ENCODE measurements at places on chromosomes 16 and 17.

- no peak for DNase-seq
These were observed 35.2 kb upstream of the KIFC3 start for GRCh38 chr16:57837305-57838125.

- no peak for DNase-seq
These were observed 7.3 kb downstream of the VAT1 start for GRCh38 chr17:43014649-43015542.

- no peak for DNase-seq
These were observed 661 bp downstream of the GIT1 start for GRCh38 chr17:29588562-29589411.

DNA sequence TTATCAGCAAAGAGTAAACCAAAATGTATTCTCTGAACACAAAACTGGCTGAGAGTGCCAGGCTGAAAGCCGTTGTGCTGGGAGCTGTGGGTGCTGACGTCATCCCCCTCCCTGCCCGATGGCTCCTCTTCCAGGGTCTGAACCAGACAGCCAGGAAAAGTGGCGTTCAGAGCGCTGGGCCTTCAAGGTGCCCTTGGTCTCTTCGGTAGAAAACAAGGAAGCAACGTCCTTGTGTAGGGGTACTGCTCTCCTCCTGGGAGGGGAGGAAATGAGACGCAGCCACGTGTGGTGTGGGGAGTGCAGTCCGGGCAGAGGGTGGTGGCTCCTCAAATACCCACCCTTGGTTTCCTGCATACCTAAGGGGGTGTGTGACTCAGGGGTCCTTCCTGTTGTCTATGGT, 394.7 kb downstream of the SEC14L1 start:
- no peak for DNase-seq

GRCh38 chr17:59485015-59485414, 80.4 kb upstream of the DHX40 start:
- DNase-seq = no peak

- DNase-seq = peak; percentile 44
These were observed 626 bp downstream of the TUBB3 start for GRCh38 chr16:89923640-89924296.

DNA sequence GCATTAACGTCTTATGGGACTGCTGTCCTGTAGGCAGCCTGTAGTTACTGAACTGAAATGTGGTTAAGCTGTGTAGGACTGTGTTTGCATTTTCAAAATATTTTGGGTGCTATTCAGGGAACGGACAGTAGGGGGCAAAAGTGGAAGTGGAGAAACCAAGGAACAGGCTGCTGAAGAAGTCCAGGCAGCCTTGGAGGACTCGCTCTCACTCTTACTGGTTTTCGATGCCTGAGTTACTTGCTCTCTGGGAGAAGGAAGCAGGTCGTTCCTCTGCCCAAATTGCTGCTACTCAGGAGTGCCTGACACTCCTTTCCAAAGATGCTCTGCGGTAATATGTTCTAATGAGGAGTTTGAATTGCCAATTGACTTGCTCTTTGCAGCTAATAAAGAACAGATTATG, 64.5 kb upstream of the RBFOX1 start:
- peak; percentile 51 for DNase-seq

DNA sequence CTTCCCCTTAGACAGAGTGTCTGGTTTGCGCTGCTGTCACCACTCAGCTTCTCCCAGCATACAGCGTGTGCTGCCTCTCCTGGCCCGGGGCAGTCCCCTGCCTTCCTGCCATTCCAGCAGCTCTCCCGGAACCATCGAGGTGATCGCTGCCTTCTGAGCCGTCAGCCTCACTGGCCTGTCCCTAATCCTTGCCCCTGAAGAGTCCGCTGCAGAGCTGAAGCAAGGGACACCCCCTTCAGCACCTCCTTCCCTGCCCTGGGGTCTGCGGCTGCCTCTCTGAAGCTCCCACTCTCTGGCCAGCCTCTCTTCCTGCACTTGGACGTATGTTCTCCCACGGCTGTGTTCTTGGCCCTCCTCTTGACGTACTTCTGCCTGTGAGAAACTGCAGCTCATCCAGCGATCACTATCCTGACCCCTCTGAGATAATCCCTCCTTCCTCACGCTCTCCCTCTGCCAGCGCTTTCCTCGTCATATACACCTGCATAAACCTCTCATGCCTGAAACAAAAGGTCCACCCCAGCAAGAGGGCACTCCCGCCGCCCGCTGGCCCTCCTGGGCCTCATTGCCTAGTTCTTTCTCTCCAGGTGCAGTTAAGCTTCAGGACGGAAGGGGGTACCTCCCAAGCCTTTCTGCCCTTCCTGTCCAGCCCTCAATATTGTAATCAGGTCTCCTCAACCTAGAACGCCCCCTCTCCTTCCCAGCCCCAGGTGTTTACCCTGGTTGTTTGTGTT, 220.6 kb upstream of the CHMP6 start:
- DNase-seq = peak; percentile 48
